ENCODE measurements at places on chromosomes 2 and 18.

DNA sequence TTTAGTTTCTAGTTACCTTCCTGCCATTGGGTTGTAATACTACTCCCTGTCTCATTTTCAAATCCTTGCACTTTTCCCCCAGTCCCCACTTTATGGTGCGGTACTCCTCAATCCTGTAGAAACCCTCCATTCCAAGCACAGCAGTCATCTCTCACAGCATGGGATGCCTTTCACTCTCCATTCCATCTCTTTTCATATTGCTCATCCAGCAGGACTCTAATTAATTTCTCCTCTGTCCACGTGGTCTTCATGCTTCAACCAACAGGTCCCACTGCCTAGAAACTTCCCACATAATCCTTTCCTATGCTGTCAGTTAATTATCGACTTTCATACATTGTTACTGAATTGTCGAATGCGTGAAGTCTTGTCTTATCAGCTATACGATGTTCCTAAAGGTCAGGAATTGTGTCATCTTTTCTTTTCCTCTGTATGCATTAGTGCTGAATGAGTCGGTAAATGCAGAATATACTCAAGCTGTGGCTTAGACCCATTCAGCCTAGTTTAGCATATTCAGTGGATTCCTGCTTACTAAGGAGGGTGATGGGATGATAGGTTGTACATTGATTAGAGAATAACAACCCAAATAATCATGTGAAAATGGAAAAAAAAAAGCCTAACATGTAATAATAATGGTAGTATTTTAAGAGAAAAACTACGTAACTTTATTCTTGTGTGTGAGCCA is 89.7 kb downstream of the CRIM1 start:
- no peak for DNase-seq

GRCh38 chr2:67389286-67389685 is 7.8 kb upstream of the ETAA1 start:
- DNase-seq: no peak

DNA sequence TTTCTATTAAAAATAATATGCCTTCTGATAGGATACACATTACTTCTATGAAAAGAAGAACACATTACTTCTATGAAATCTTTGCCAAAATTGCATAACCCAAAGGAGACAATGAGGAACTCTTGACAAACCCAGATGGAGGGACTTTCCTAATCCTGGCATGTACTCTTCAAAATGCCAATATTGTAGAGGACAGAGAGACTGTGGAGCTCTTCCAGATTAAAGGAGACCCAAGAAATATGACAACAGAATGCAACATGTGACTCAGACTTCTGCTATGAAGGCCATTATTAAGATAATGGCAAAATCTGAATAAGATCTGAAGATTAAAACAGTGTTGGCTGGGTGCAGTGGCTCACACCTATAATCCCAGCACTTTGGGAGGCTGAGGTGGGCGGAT is 22.2 kb downstream of the SOWAHC start:
- no peak for DNase-seq

DNA sequence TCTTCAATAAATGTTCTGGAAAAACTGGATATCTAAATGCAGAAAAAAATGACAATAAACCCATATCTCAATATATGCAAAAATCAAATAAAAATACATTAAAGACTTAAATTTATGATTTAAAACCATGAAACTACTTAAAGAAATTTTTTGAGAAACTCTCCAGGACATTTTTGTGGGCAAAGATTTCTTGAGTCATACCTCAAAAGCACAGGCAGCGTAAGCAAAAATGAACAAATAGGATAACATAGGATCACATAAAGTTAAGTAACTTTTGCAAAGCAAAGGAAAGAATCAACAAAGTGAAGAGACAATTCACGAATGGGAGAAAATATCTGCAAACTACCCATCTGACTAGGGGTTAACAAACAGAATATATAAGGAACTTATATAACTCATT is 1545.5 kb downstream of the SUCLG1 start:
- no peak for DNase-seq

DNA sequence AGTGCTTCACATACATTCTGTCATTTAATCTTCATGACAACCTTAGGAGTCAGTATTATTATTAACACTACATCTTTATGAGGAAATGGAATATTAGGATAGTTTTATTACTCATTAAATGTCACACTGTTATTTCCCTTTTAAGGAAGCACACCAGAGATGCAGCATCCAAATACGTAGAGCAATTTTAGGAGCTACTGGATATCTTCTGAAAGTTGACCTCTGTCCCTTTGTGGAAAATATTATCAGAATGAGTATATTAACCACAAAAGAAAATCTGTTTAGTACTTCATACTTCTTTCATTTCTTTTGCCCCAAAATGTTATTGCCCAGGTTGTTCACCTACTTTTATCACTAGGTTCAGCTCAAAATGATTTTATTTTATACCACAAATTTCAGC is 72.9 kb upstream of the APCDD1 start:
- no peak for DNase-seq

Data from NCI-H1436 (cell line).